Stimulated activated CD8-positive, alpha-beta memory T cell treated with anti-CD3 and anti-CD28 coated beads, Interleukin-4, amount 100 ng/mL, for 48 hours (primary cell): ENCODE measurements at places on chromosomes 3 and 15.

- DNase-seq, result no peak
Measured at GRCh38 chr3:147619921-147620560, 210.9 kb downstream of the ZIC1 start.

DNA sequence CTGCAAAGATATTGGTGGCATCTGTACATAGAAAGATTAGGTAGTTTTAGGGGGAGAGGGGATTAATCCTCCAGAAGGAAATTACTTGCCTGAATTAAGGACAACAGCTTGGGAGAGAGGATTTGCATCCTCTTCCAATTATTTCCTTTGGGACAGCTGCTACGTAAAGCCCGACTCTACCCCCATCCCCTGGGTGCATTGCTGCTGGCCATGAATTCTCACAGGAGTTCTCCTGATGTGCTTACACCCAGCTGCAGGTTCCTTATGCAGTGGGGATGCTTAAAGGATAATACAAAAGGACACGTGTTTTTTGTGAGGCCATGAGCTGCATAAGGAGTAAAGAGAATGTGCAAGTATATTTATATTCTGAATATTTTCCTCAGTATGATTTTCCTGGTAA, 132.3 kb downstream of the VPS8 start:
- no peak for DNase-seq

- DNase-seq, result no peak
Measured at GRCh38 chr3:52233968-52234367, 5.0 kb downstream of the TWF2 start.

GRCh38 chr15:71093054-71094024, 21.9 kb upstream of the THSD4 start:
- DNase-seq, result no peak

DNA sequence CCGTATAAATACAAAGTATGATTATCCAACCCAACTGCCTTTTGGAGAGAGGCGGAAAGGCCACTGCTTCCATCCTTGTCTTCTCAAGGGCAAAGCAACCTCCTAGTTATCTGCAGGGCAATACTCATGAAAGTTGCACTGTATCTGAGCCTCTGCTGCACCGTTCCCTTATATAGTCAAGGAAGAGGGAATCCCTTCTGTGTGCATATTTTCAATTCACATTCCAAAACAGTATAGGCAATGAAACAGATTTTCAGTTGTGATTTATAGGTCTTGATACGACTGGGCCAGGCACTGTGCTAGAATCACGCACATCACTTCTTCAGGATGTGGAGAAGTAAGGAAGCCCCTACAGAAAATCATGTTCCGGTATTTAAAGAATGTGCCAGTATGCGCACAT, 455.7 kb downstream of the FOXP1 start:
- DNase-seq, result no peak

DNA sequence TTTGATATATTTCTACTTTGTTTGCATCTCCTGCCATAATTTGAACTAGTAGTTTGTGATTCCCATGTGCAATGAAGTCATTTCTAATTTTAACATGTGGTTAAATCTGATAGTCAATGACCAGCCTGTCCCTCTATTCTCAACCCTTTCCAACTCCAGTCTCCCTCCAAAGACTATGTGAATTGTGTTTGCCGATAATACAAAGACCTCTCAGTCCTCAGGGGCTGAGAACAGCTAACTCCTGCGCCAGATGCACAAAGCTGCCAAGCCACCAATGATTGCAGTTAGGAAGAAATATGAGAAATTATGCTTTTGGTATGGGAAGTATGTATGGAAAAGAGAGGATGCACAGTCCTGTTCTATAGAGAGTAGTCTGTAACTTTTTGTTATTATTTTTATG, 54.0 kb downstream of the KCNH8 start:
- no peak for DNase-seq

DNA sequence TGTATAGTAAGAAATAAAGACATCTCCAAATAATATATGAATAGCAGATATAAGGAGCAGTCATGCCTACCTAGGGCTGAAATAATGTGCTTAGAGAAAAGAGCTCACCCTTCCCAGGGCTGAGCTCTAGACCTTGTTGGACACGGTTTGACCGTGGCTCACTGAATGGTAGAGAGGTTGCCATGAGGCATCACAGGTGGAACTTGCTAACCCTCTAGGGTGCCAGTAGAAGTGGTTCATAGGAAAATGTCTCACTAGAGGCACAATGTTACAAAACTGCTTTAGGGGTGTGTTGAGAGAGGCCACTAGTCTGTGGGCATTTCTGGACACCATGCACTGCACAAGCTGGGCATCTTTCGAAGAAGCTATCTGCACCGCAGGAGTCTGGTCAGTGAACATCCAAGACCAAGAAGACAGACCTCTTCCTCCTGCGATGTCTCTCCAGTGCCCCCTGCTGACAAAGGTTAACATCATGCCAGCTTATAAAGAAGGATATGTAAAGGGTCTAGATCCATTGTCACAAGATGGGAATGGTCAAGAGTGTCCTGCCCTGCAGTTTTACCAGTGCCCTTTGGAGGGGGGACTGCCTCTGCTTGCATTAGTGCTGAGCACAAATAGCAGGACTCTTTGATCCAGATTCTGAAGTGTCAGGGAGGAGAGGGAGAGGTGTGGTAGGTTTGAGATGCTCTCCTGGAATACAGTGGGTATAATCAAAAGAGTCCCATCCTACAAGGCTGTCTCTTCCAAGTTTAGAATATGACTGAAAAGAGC, 266.8 kb downstream of the ZNF385D start:
- DNase-seq, result peak; percentile 21

- DNase-seq, result no peak
Measured at GRCh38 chr3:19739504-19739903, 194.5 kb downstream of the EFHB start.

- DNase-seq, result no peak
Measured at GRCh38 chr3:149435996-149436885, 38.3 kb upstream of the TM4SF4 start.

GRCh38 chr3:32420126-32421038, 28.7 kb downstream of the CMTM7 start:
- DNase-seq, result no peak

GRCh38 chr3:50120364-50121071, 31.8 kb downstream of the RBM5 start:
- DNase-seq, result no peak

DNA sequence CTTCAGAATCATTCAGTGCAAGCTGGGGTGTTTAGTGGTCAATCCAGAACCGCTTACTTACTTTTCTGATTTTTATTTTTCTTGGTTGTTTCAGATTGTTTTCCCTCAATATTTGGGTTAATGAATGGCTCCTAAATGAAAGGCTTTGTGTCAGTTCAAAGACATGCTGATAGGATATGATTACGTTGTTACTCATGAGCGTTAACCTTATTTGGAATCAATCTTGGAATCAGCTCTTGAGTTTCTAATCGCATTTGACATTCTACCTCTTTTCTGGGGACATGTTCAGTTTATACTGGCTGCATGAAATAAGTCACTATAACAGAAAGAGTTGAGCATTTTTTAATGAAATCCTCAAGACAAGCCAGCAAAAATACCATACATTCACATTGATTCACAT, 50.2 kb downstream of the ATP11B start:
- no peak for DNase-seq

DNA sequence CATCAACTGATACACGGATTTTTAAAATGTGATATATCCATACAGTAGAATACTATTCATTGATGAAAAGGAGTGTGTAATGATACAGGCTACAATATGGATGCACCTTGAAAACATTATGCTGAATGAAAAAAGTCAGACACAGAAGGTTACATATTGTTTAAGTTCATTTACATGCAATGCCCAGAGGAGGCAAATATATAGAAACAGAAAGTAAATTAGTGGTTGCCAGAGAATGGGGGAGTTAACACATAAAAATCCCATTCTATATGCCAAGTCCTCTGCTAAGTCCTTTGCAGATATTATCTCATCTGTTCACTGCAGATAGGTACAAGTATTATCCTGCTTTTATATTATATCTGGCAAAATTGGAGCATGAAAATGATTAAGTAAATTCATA, 22.1 kb upstream of the CDIN1 start:
- no peak for DNase-seq

DNA sequence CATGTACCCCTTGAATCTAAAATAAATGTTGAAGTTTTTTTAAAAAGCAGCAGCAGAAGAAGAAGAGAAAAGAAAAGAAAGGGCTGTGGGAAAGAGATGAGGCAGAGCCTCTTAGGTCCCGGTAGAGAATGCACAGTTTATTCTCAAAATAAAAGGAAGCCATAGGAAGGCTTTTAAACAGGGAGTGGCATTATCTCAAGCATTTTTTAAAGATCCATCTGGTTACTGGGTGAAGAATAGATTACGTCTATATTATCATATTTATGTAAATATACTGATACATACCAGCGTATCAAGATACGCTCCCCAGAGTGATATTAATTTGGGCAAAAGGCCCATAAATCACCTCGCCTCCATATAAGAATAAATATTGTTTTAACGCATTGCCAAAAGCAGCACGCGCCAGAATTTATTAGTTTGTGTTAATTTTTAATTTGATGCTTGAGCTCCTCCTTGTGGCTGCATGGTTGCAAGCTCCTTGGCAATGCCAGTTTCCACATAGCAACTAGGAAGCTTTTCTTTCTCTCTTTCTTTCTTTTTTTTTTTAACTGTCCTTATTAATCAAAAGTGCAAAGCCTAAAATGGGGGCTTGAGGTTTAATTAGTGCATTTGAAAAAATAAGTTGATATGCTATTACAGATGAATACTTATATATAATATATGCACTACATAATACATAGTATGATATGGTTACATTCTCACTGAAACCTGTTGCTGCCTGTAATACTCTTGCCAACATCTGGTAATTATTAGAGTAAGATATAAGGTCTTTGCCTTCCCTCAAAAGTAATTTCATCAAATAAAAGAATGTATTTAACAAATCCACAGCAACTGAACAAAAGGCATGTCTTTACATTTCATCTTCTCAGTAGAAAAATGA, 242.8 kb upstream of the UBE2E2 start:
- DNase-seq, result no peak

DNA sequence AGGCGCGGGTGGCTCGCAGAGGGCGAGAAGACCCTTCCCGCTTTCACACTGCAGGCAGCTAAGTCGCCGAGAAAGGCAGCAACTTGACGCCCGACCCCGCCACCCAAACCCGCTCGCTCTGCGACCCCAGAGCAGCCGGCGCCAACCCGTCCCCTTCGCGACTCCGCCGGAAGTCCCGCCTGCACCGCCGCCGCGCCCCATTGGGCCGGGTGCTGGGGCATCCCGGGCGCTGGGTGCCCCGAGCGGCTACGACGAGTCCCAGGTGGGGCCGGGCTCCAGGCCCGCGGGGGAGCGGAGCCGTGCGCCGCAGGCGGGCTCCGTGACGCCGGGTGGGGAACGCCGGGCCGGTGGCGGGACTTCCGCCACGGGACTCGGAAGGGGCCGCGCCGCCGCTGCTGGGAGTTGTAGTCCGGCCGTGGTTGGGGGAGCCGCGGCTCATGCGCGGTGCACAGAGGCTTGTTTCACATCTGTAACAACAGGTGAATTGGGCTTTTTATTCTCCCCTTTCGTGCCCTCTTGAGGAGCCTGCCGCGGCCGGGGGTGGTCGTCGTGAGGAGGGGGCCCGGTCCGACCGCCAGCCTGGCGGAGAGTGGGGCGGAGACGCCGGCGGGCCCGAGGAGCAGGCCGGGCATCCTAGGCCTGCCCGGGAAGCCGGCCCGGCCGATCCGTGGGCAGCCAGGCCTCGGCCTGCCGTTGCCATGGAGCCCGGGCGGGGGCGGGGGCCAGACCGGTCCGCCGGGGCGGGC, at the start of gene DHX30:
DHX30 (plus strand) TSS at position 405 of the 746 bp plus-strand sequence. CDS start 7,546 bp downstream, outside the sequence.
- DNase-seq, result peak; percentile 90

GRCh38 chr15:43900996-43901395, 74.2 kb downstream of the WDR76 start:
- DNase-seq, result no peak

- no peak for DNase-seq
Measured at GRCh38 chr3:151034303-151034702, 51.2 kb upstream of the MED12L start.

DNA sequence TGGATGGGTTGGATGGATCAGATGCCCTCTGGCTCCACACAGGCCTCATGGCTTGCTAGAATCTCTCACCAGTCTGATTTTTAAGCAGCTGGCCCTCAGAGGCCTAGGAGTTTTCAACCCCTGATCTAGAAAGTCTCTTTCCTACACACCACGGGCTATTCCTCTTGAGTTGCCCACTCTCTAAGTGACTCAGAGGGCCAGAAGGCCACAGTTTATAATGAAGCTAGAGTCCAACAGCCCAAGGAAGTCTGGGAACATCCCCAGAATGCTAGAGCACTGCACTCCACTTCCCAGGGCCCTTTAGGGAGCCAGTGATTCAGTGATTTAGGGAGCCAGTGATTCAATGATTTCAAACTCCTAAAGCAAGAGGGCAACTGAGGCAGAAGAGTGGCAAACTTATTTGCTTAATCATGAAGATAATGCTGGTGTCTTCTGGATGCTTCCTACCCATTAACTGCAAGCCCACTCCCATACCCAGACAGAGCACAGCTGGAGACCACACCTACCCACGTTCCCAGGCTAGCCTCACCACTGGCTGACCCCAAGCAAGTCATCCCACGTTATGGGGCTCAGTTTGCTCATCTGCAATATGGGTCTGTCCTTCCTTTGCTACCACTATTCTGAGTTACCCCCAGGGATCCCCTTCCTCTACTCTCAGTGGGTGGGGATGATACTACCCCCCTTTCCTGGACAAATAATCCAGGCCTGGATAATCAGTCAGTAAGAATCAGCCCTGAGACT, 36.7 kb downstream of the ABTB1 start:
- DNase-seq, result no peak

DNA sequence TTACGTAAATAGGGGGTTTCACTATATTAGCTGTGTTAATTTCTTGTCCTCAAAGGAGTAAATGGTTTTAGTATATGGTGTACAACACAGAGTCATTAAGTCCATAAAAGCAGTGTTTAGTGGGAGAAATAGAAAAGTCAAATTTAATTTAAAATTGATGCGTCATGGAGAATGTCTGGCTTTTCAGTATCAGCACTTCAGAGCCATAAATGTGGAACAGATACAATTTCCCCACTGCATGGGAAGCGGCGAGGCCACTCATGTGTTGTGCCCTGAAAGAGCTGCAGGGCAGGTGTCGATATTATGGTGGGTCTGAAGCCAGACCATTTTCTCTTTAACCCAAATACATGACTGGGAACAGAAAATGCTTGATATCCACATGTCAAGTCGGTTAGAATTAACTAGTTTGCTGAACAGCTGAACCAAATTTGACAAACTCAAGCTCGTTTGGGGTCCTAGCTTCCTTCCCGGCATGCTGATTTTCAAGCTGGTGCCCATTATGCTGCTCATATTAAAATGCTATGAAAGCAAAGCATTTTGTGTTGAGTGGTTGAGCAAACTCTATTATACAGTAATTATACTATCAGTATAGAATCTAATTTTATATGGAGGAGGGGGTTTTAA, 364.6 kb upstream of the TBL1XR1 start:
- DNase-seq, result no peak

DNA sequence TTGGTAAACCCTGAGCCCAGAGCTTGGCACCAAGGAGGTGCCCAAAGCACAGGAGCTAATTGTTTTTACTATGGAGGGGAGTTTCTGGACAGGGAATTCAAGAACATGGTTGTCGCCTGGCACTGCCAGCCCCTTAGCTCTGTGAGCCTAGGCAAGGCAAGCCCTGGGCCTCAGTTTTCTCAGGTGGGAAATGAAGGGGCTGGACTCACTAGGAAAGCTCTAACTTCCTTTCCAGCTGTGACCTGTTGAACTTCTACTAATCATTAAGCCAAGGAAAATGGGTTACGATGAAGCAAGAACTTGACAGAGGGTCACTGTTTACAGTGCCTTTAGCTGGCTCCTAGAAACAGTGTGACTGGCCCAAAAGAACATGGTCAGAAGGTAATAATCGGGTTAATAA, 277.2 kb downstream of the SHQ1 start:
- no peak for DNase-seq
